ENCODE measurements at places on chromosomes 4 and X.

- DNase-seq: no peak
Measured at GRCh38 chr4:1720163-1720983, 750 bp downstream of the TMEM129 start.

DNA sequence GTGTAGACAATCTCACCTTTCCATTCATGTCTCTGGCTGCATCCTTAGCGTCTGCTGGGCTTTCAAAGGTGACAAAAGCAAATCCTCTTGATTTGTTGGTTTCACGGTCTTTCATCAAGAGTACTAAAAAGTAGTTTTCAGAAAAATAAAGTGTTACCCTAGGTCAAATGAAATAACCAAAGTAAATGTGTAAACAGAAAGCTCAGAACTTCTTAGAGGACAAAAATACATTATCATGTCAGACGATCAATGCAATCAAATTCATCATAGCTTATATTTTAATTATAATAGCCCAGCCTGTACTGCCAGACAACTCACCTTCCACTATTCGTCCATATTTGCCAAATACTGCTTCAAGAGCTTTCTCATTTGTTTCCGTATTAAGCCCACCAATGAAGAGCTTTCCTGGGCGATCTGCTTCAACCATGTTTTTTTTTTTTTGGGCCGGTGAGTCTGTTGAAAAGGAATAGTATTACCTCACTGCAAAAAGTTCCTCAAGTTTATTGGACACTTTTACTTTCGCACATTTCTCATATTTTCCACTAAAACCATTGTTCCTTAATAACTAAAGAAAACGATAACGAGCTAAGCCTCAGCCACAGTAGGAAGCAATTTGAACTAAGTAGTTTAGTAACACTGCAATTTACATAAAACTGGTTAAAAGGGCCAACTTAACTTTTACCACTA lies 1.4 kb downstream of the RBMX start:
- DNase-seq: no peak

DNA sequence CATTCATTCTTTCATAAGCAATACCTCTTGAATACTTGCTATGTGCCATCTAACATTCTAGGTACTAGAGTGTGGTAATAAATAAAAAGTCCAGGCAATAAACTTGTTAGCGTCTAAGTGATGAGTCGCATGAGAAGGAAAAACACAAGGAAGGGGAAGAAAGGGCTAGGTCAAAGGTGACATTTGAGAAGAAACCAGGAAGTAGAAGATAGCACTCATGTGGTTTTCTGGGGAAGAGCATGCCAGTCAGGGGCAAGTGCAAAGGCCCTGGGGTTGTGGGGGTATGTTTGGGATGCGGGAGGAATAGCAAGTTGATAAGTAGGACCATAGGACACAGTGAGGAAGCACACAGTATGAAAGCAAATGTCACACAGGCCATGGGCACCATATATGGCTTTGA lies 157.0 kb downstream of the TSPAN5 start:
- DNase-seq: no peak

- DNase-seq: no peak
Measured at GRCh38 chr4:78297116-78297800, 240.1 kb downstream of the FRAS1 start.

- DNase-seq: no peak
Measured at GRCh38 chr4:24570574-24571236, 13.6 kb downstream of the DHX15 start.

DNA sequence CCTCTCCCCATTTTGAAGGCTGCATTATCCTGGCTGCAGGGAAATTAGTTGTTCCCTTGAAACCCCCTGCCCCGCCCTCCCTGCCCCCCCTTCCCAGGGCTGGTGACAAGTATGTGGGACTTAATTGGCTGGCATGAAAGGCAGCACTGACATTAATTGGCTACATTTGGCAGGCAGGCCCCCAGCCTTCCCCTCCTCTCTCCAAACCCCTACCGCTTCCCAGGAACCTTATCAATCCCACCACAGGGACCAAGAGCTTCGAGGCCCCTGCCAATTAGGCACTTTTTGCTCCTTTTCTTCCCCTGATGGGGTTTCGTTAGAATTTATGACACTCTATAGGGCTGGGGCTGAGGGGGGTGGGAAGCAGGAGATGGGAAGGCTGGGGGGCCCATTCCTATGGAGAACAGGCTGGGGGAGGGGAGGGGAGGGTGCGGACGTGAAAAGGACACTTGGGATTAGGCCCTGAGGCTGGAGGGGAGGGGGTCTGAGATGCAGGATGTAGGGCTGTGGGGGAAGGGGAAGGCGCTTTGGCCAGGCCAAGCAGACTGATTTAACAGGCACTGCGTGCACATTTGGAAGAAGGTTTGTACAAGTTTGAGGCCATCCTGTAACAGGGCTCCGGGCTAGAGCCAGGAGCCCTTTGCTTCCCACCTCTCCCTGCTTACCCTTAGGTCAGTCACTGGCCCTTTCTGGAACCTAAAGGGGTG lies 52.2 kb downstream of the EFNB1 start:
- peak; percentile 5 for DNase-seq

DNA sequence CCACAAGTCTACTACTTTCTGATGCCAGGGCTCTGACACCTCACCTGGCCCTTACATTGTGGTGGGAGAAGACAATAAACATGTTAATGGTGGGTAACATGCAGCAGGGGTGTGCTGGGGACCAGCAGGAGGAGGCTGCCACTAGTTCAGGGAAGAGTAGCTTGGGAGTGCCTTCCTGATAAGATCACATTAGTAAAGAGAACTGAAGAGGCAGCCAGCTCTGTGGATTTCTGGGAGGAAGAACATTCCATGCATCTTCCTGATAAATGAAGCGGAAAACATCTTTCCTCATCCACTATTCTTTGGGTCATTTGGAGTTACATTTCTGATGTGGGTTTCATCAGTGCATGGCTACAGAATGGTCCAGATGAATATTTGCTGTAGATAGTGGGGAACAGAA lies 9.0 kb downstream of the RNF150 start:
- DNase-seq: no peak

GRCh38 chrX:69173906-69174305 lies 8.7 kb upstream of the PJA1 start:
- no peak for DNase-seq
